A549 (cell line): ENCODE measurements at places on chromosomes 11 and 22.

GRCh38 chr22:29359469-29359868, 28.9 kb downstream of the AP1B1 start:
- peak; percentile 50 for DNase-seq

GRCh38 chr22:21000207-21000986, 1.5 kb downstream of the THAP7 start:
- DNase-seq: no peak

- DNase-seq: no peak
These were observed 107.8 kb downstream of the CD44 start for GRCh38 chr11:35246745-35247144.

GRCh38 chr22:49899530-49899929, 18.7 kb downstream of the ALG12 start:
- DNase-seq: no peak

GRCh38 chr22:39802682-39803081, 90.9 kb downstream of the ENTHD1 start:
- DNase-seq: no peak

GRCh38 chr11:17853280-17853679, 118.7 kb downstream of the KCNC1 start:
- DNase-seq: no peak
